ENCODE measurements at places on chromosomes 7 and 10.

DNA sequence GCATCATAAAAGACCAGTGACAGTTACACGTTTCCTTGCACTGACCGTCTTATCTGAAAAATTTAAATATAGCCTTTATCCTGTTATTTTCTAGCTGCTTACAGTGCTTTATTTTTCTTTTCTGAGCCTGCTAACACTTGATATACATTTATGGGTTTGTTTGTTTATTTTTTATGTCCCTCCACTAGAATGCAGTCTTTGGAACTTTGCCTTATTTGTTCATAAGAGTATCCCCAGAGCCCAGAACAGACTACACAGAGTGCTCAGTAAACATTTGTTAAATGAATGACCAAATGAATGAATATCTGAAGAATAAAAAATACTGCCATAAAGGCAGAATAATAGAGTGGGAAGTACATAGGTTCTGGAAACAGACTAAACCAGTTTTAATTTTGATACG lies 202.3 kb upstream of the LRRN3 start:
- no peak for DNase-seq
- no peaks in the 10 kb centered on the region for H3K4me1 ChIP-seq
- H3K4me3 ChIP-seq, result no peak overlapping the region
- no peak overlapping the region for H3K27ac ChIP-seq
- no peaks in the 10 kb centered on the region for H3K36me3 ChIP-seq
- no peaks in the 10 kb centered on the region for H3K27me3 ChIP-seq

DNA sequence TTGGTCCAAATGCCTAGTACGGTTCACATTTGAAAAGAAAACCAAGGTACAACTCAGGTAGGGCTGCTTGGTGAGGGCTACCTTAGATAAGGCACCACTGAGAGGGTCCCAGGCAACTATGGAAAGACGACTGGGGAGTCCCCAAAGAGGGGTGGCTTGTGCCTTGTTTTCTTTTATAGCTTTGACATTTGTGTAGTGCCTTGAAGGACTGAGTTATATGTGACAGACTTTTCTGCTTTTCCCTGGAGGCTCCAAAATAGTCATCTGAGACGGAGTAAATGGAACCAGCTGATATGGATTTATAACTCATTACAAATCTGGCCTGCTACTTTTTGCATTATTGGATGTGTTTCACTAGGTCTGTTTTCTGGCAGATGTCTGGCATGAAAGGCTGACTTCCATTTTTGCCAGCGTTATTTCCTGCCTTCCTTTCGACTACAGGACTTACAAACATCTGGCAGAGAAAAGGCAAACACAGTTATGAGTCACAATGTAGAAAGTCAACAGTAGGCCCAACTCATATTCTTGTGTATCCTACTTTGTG lies 88.2 kb upstream of the IMMP2L start:
- no peak for DNase-seq
- no peak overlapping the region for H3K4me3 ChIP-seq
- no peaks in the 10 kb centered on the region for H3K4me1 ChIP-seq
- no peaks in the 10 kb centered on the region for H3K27me3 ChIP-seq
- no peak overlapping the region for H3K27ac ChIP-seq

GRCh38 chr7:26633557-26633956 lies 230.8 kb downstream of the SKAP2 start:
- H3K4me3 ChIP-seq, result no peak overlapping the region
- H3K4me1 ChIP-seq, result no peaks in the 10 kb centered on the region
- no peak for DNase-seq
- no peaks in the 10 kb centered on the region for H3K27me3 ChIP-seq

DNA sequence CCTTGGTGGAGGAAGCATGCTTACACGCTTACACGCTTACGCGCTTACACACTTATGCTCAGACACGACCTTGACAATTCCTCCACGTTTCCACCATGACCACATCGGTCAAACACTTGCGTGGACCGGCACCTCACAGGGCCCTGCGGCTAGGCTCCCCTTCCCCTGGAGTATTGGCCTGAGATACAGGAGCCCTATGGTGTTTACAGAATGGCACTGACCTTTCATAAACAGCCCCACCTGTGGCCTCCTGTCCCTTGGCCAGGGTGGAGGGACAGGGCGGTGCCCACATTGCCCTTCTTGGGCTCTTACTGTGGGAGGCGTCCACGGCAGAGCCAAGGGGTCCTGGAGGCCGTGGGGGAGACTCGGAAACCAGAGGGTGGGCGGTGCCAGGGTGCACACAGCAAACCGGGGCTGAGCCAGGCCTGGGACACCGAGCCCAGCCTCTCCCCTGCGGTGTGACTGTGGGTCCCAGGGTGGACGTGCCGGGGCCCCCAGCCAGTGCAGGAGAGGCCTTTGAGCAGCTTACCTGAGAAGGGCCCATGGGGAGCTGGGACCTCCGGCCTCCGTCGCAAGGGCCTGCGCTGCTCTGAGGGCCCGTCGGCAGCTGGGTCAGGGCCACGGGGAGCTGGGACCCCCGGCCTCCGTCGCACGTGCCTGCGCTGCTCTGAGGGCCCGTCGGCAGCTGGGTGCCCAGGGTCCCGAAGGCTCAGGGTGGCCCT lies 44.2 kb upstream of the FOXL3 start:
- H3K4me3 ChIP-seq, result no peak overlapping the region
- DNase-seq, result no peak
- no peaks in the 10 kb centered on the region for H3K4me1 ChIP-seq

- no peaks in the 10 kb centered on the region for H3K4me1 ChIP-seq
- no peak overlapping the region for H3K27ac ChIP-seq
- no peak overlapping the region for H3K4me3 ChIP-seq
- no peaks in the 10 kb centered on the region for H3K27me3 ChIP-seq
- DNase-seq, result no peak
- no peaks in the 10 kb centered on the region for H3K36me3 ChIP-seq
Measured at GRCh38 chr10:79923669-79924068, 25.2 kb downstream of the SFTPD start.

- no peaks in the 10 kb centered on the region for H3K36me3 ChIP-seq
- H3K27ac ChIP-seq, result no peak overlapping the region
- DNase-seq, result no peak
- no peaks in the 10 kb centered on the region for H3K27me3 ChIP-seq
- peaks cover 3% of the 10 kb centered on the region for H3K4me1 ChIP-seq
Measured at GRCh38 chr10:36175954-36176353, 533.9 kb upstream of the FZD8 start.

DNA sequence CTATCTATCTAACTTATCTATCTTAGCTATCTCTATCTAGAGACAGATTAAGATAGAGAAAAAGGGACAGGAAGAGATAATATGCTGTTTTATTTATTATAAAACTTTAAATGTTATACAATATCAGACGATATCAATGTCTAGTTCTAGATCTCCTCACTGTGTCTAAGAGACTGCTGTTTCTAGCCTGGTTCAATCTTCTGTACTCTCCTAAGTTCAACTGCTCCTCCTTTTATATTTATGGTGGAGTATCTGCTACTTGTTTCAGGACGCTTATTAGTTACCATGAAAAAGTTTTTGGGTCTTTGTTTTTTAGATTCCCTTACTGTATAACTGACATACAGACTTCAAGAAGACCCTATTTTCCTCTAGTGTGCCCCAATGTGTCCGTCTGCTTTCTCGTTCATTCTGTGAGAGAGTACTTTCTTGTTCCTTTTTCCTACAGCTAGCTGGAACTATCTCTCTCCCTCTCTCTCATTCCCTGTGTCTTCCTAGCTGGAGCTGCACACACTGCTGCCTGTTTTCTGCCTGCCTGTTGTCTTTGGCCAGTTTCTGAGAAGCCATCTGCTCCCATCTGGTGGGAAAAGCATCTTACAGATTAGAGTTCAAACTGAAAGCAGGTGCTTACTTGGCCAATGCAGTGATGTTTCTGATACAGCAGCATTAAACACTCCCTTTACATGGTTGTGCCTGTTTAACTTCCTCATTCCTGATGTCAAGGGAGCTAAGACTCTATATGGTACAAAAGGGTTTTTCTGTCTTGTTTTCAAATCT lies 49.4 kb upstream of the ARL4A start:
- H3K27ac ChIP-seq, result peak overlapping the region; percentile 60
- H3K36me3 ChIP-seq, result no peaks in the 10 kb centered on the region
- H3K4me1 ChIP-seq, result peaks cover 7% of the 10 kb centered on the region
- DNase-seq, result peak; percentile 78
- no peaks in the 10 kb centered on the region for H3K27me3 ChIP-seq
- H3K4me3 ChIP-seq, result no peak overlapping the region

DNA sequence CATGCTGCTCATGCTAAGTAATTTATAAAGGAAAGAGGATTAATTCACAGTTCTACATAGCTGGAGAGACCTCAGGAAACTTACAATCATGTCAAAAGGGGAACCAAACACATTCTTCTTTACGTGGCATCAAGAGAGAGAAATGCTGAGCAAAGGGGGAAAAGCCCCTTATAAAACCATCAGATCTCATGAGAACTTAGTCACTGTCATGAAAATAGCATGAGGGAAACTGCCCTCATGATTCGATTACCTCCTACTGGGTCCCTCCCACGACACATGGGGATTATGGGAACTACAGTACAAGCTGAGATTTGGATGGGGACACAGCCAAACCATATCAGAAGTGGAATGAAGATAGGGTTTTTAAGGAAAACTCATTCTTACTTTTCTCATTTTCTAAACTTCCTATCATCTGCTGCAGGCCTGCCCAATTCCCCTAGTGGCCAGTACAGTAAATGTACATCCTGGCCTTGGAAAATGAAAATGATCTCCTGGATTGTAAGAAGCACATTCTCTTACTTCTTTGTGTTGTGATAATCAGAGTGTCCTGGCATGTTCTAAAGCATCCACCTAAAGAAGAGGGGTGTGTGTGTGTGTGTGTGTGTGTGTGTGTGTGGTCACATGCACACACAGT lies 421.5 kb downstream of the LRMDA start:
- H3K4me1 ChIP-seq, result no peaks in the 10 kb centered on the region
- H3K4me3 ChIP-seq, result no peak overlapping the region
- no peaks in the 10 kb centered on the region for H3K27me3 ChIP-seq
- no peak for DNase-seq
- no peak overlapping the region for H3K27ac ChIP-seq

DNA sequence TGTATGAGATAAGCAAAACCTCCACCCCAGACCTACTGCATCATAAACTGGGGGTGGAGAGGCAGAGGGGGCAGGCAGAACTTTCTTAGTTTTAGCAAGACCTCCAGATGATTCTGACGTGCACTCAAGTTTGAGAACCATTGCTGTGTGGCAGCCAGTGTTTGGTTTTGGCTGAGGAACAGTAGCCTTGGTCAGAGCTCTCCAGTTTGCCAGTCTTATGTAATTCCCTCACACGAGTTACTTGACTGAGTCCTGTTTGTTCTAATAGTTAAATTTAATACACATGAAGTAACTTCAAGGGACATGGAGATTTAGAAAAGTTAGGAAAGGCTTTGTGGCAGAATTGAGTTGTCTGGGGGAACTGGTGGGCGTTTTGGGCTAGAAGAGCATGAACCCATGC lies 38.5 kb downstream of the GARS1 start:
- no peak overlapping the region for H3K4me3 ChIP-seq
- peaks cover 19% of the 10 kb centered on the region for H3K36me3 ChIP-seq
- H3K4me1 ChIP-seq, result no peaks in the 10 kb centered on the region
- no peak for DNase-seq
- no peak overlapping the region for H3K27ac ChIP-seq

GRCh38 chr7:68185631-68186456 lies 1189.2 kb downstream of the TYW1 start:
- no peak for DNase-seq
- H3K4me1 ChIP-seq, result no peaks in the 10 kb centered on the region
- H3K4me3 ChIP-seq, result no peak overlapping the region

- no peak overlapping the region for H3K4me3 ChIP-seq
- H3K4me1 ChIP-seq, result no peaks in the 10 kb centered on the region
- no peaks in the 10 kb centered on the region for H3K36me3 ChIP-seq
Measured at GRCh38 chr10:97087296-97087695, 98.5 kb downstream of the SLIT1 start.

- H3K36me3 ChIP-seq, result no peaks in the 10 kb centered on the region
- H3K4me1 ChIP-seq, result peaks cover 72% of the 10 kb centered on the region
- DNase-seq, result peak; percentile 84
- H3K27me3 ChIP-seq, result no peaks in the 10 kb centered on the region
- H3K27ac ChIP-seq, result no peak overlapping the region
Measured at GRCh38 chr10:71244431-71245419, 32.4 kb downstream of the UNC5B start.

- no peaks in the 10 kb centered on the region for H3K36me3 ChIP-seq
- H3K27me3 ChIP-seq, result no peaks in the 10 kb centered on the region
- no peaks in the 10 kb centered on the region for H3K4me1 ChIP-seq
- H3K4me3 ChIP-seq, result no peak overlapping the region
- no peak overlapping the region for H3K27ac ChIP-seq
Measured at GRCh38 chr7:137221467-137221866, 122.1 kb downstream of the PTN start.

- H3K4me3 ChIP-seq, result no peak overlapping the region
- H3K27ac ChIP-seq, result no peak overlapping the region
- no peaks in the 10 kb centered on the region for H3K36me3 ChIP-seq
- peak; percentile 93 for DNase-seq
- peaks cover 16% of the 10 kb centered on the region for H3K4me1 ChIP-seq
Measured at GRCh38 chr7:36037121-36037662, 115.9 kb upstream of the EEPD1 start.

DNA sequence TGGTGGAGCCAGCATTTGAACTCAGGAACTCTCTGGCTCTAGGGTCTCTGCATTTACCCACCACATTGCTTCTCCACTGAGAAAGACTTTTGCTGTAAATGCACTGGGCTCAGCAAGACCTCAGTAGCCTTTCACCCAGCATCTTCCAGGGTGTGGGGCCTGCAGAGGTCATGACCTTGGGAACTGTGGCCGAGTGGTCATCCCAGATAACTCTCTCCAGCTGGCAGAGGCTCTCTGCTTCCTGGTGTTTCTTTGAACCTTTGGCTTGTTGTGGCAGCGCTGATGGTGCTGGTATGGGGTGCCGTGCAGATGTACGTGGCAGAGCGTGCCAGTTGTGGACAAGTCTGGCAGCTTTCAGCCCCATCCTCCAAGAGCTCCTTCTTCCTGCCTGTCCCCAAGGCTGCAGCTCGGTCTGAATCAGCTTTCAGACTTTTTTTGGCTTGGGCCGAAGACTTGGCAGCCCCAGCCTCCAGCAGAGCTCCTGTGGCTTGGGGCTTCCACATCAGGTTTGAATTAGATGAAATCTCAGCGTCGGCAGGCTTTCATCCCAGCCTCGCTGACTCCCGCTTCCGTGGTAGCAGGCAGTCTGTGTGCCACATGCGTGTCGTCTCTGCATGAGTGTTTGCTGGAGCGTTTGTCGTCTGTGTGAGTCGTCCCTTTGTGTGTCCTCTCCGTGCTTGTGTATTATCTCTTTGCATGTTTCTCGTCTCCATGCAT lies 21.5 kb downstream of the ADAMTS14 start:
- no peaks in the 10 kb centered on the region for H3K27me3 ChIP-seq
- H3K4me1 ChIP-seq, result peaks cover 17% of the 10 kb centered on the region
- no peak overlapping the region for H3K27ac ChIP-seq
- DNase-seq, result no peak
- H3K4me3 ChIP-seq, result no peak overlapping the region

DNA sequence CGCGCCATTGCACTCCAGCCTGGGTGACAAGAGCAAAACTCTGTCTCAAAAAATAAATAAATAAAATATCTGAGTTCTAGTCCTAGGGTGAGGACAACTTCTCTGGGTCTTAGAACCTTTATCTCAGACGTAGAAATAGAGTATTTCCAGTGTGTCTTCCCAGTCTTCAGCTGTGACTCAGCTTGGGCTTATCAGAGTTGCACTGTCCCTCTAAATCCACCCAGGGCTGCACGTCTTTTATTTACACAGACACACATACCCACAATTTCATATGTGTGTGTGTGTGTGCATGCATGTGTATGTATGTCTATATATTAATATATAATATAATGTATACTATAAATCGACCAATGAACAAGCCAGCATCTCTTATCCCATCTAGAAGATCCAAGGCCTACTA lies 13.0 kb upstream of the PDIA4 start:
- H3K4me3 ChIP-seq, result no peak overlapping the region
- H3K36me3 ChIP-seq, result no peaks in the 10 kb centered on the region
- no peaks in the 10 kb centered on the region for H3K4me1 ChIP-seq
